ENCODE measurements at places on chromosomes 2 and 18. TPM values are rescaled to one million over a fixed set of nuclear protein-coding genes. Genes with fewer than 3 reads are reported as not detected.

DNA sequence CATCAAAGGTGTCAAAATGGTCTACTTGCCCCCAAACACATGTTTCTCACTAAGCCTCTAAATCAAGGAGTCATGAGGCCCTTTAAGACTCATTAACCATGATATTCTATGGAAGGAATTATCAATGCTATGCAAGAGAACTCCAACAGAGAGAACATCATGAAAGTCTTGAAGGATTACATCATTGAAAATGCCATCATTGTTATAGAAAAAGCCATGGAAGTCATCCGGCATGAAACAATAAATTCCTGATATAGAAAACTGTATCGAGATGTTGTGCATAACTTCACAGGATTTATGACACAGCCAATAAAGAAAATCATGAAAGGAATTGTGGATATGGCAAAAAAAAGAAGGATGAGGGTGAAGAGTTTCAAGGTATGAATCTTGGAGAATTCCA is 1363.6 kb upstream of the CDH2 start:
- no peak overlapping the region for H3K4me3 ChIP-seq
- H3K27ac ChIP-seq: no peak overlapping the region
- no peaks in the 10 kb centered on the region for H3K36me3 ChIP-seq
- H3K27me3 ChIP-seq: no peaks in the 10 kb centered on the region
- no peaks in the 10 kb centered on the region for H3K4me1 ChIP-seq

- no peak overlapping the region for H3K4me3 ChIP-seq
- DNase-seq: no peak
- H3K36me3 ChIP-seq: no peaks in the 10 kb centered on the region
- no peaks in the 10 kb centered on the region for H3K4me1 ChIP-seq
These were observed 12.1 kb downstream of the EPAS1 start for GRCh38 chr2:46309052-46309953.

DNA sequence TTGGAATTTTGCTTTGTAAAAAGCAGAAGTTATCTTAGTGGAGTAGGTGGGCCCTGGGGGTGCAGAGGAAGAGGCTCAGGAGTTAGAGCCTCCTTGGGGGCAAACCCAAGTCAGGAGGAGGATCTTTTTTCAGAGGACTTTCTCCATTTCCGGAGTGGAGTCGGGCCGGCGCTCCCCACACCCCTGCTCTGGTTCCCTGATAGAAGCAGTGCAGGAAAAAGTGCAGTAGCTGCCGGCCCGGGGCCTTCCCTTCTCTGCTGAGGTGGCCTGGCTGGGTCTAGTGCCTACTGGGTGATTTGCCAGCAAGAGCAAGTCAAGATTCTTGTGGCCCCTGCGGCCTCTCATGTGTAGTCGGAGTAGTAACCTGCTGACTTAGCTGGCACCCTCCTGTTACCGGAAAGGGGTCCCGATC is 124.2 kb upstream of the HS6ST1 start:
- no peaks in the 10 kb centered on the region for H3K36me3 ChIP-seq
- peaks cover 36% of the 10 kb centered on the region for H3K4me1 ChIP-seq
- H3K4me3 ChIP-seq: no peak overlapping the region
- H3K27me3 ChIP-seq: no peaks in the 10 kb centered on the region
- DNase-seq: no peak

DNA sequence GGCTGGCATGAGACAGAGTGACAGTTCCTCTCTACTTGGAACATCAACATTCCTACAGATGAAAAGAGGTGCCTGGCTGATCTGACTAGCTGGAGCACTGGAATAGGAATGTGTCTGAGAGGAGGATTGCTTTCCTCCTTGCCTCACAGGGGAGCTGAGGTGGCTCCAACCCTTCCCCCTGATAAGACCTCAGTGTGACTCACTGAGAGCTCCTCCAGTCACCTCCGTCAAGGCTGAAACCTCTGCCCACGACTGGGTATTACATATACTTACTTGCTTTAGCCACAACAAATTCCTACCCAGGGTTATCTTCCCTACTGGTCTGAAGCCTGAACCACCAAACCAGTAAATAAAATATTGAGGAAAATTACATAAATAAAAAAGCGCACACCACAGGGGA is 342.7 kb upstream of the REG3G start:
- no peaks in the 10 kb centered on the region for H3K36me3 ChIP-seq
- DNase-seq: no peak
- H3K27ac ChIP-seq: no peak overlapping the region

GRCh38 chr2:241031436-241032165 is 33.2 kb downstream of the SNED1 start:
- DNase-seq: no peak
- H3K27me3 ChIP-seq: peaks cover 44% of the 10 kb centered on the region
- no peak overlapping the region for H3K27ac ChIP-seq
- H3K4me3 ChIP-seq: no peak overlapping the region
- no peaks in the 10 kb centered on the region for H3K4me1 ChIP-seq

DNA sequence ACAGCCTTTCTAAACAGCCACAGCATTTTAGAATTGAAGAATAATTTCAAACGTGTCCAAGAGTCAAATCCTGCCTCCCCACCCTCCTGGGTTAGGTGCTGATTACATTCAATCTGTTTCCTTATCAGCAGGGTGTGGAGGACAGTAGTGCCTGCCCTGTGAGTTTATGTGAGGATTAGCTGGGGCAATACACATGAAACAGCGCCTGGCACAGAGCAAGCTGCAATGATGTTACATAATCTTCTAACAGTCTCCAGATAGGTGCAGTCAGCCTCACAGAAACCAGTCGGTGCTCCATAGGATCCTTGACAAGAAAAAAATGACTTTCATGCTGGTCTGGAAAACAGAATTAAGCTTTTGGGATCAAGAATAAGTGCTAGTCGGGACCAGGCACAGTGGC is 91.7 kb upstream of the ITGA6 start:
- no peaks in the 10 kb centered on the region for H3K36me3 ChIP-seq
- peaks cover 39% of the 10 kb centered on the region for H3K4me1 ChIP-seq
- H3K4me3 ChIP-seq: no peak overlapping the region

DNA sequence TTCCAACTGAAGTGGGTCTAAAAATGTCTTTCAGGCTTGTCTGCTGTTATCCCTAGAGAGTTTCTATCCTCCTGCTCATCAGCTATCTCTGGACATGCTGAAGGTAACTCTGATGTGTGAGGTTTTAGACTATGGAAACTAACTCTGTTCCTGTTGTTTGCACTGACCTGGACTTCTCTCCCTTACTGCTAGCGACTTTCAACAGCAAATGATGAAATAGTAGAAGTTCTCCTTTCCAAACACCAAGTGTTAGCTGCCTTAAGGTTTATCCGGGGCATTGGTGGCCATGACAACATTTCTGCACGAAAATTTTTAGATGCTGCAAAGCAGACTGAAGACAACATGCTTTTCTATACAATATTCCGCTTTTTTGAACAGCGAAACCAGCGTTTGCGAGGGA is 26.9 kb downstream of the RMC1 start:
- no peak overlapping the region for H3K27ac ChIP-seq
- H3K4me3 ChIP-seq: no peak overlapping the region
- no peaks in the 10 kb centered on the region for H3K4me1 ChIP-seq
- H3K36me3 ChIP-seq: peaks cover 18% of the 10 kb centered on the region
- DNase-seq: no peak
- H3K27me3 ChIP-seq: no peaks in the 10 kb centered on the region

DNA sequence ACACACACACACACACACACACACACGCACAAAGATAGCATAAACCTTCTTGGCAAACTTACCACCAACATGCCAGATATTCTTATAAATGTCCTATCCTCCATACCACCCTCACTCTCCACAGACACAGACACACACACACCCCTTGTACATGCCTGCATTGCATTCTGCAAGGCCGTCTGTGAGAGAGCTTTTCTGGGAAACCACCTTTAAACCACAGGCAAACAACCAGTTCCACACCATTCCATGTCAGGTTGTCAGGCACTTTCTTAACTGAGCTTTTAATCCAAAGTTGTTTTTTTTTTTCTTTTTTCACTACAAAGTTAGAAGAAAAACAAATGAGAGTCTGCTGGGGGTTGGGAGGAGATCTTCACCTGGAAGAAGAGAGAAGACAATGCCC is 221.1 kb downstream of the C1D start:
- DNase-seq: no peak
- peaks cover 9% of the 10 kb centered on the region for H3K4me1 ChIP-seq
- H3K36me3 ChIP-seq: no peaks in the 10 kb centered on the region
- no peak overlapping the region for H3K27ac ChIP-seq
- no peak overlapping the region for H3K4me3 ChIP-seq
- peaks cover 29% of the 10 kb centered on the region for H3K27me3 ChIP-seq

DNA sequence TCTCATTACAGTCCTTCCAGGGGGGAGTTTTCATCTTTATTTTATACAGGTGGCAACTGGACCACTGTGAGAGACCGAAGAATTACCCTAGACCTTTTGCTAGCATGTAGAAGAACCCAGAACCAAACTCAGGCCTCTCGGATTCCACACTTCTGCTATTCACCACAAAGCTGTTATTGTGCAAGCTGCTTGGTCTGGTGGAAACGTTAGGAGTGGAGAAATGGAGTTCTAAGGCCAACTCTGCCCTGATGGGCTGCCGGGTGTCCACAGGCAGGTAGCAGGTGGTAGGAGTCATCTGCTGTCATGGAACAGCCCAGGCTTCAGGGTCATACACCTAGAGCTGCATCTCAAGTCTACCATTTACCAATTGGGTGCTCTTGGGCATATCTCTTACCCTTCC is 218.8 kb downstream of the BCL11A start:
- no peak overlapping the region for H3K4me3 ChIP-seq
- no peak overlapping the region for H3K27ac ChIP-seq
- peaks cover 12% of the 10 kb centered on the region for H3K4me1 ChIP-seq
- DNase-seq: no peak
- peaks cover 6% of the 10 kb centered on the region for H3K27me3 ChIP-seq

GRCh38 chr2:223596208-223596607 is 6.0 kb downstream of the SCG2 start:
- DNase-seq: no peak
- H3K4me3 ChIP-seq: no peak overlapping the region
- H3K27ac ChIP-seq: no peak overlapping the region
- no peaks in the 10 kb centered on the region for H3K4me1 ChIP-seq

GRCh38 chr2:239942871-239943311 is 82.3 kb downstream of the NDUFA10 start:
- DNase-seq: no peak
- H3K27ac ChIP-seq: no peak overlapping the region
- no peak overlapping the region for H3K4me3 ChIP-seq
- no peaks in the 10 kb centered on the region for H3K36me3 ChIP-seq
- peaks cover 2% of the 10 kb centered on the region for H3K4me1 ChIP-seq
- H3K27me3 ChIP-seq: no peaks in the 10 kb centered on the region

DNA sequence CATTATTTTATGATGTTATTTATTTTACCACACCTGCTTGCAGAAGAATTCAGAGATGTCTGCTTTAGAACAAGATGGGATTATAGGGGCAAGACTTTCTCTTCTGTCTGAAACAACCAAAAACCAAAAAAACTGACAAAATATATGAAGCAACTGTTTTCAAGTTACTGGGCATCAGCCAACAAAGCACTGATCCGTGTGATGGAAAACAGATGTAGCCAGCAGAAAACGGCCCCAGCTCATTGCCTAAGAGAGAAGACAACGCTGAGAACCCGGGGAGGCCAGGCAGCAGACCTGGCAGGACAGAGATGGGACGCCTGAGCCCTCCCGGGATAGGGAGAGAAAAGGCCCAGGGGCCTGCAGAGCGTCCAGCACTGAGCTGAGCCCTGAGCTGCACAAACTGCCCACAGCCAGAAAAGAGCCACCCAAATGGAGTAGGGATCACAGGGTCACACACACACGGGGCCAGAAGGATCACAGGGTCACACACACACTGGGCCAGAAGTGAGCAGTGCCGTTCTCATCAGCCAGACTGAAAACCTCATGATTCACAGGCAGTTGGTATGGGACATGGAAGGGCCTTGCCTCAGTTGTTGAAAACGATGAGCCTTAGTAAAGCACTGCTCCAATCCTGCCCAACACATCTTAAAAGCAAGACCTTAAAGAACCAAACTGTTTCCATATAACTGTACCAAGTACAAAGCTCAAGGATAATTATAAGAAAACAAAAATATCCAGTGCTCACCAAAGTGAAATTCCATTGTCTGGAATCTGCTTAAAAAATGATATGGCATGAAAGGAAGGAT is 12.1 kb downstream of the PXDN start:
- H3K4me3 ChIP-seq: peak overlapping the region; percentile 26
- no peak for DNase-seq
- no peaks in the 10 kb centered on the region for H3K27me3 ChIP-seq

DNA sequence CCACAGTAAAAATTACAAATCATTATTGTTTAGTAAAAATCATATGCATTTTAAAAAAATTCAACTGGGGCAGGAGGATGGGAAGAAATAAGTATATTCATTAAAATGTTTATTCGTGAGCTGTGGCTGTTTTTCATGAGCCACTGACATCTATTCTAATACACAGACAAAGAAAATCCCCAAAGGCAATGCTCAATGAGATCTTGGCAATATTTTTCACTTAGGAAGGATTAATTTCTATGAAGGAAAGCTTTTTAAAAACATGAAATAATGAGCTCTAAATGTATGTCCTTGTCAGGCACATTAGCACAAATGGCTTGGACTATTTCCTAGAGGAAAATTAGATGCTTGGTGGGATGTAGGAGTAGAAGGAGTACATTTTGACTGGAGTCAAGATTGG is 262.0 kb upstream of the MMADHC start:
- H3K27ac ChIP-seq: no peak overlapping the region
- H3K36me3 ChIP-seq: peaks cover 4% of the 10 kb centered on the region
- no peaks in the 10 kb centered on the region for H3K27me3 ChIP-seq
- DNase-seq: no peak

GRCh38 chr2:176643646-176644045 is 374.4 kb downstream of the MTX2 start:
- H3K36me3 ChIP-seq: no peaks in the 10 kb centered on the region
- H3K27ac ChIP-seq: no peak overlapping the region
- H3K27me3 ChIP-seq: peaks cover 98% of the 10 kb centered on the region
- H3K4me3 ChIP-seq: no peak overlapping the region
- DNase-seq: no peak

- H3K4me1 ChIP-seq: peaks cover 42% of the 10 kb centered on the region
- H3K4me3 ChIP-seq: peak overlapping the region; percentile 63
- peaks cover 3% of the 10 kb centered on the region for H3K27me3 ChIP-seq
- H3K27ac ChIP-seq: no peak overlapping the region
- peaks cover 5% of the 10 kb centered on the region for H3K36me3 ChIP-seq
These were observed 1.6 kb upstream of the RHOB start for GRCh38 chr2:20444993-20445910.

- no peak overlapping the region for H3K27ac ChIP-seq
- no peak for DNase-seq
- peak overlapping the region; percentile 9 for H3K4me3 ChIP-seq
- H3K36me3 ChIP-seq: no peaks in the 10 kb centered on the region
- H3K4me1 ChIP-seq: peaks cover 14% of the 10 kb centered on the region
These were observed 13.3 kb upstream of the C18orf32 start for GRCh38 chr18:49500201-49500921.

- no peaks in the 10 kb centered on the region for H3K27me3 ChIP-seq
- peaks cover 31% of the 10 kb centered on the region for H3K4me1 ChIP-seq
- H3K36me3 ChIP-seq: no peaks in the 10 kb centered on the region
- H3K27ac ChIP-seq: no peak overlapping the region
- no peak overlapping the region for H3K4me3 ChIP-seq
These were observed 110.0 kb upstream of the MAP3K20 start for GRCh38 chr2:172965433-172966212.

The C1QL2 gene
- not detected for total RNA-seq

The DYNAP gene
- not detected for total RNA-seq

The APCDD1 gene
- total RNA-seq: 49.8 TPM

The RAPGEF4 gene
- total RNA-seq: 1.7 TPM

The KRTCAP3 gene
- total RNA-seq: 6.9 TPM

The CNNM4 gene
- total RNA-seq: 11.8 TPM

Data from neural crest cell (in vitro differentiated cells).